CD8-positive, alpha-beta T cell (primary cell): ENCODE measurements at places on chromosomes 12 and 14.

DNA sequence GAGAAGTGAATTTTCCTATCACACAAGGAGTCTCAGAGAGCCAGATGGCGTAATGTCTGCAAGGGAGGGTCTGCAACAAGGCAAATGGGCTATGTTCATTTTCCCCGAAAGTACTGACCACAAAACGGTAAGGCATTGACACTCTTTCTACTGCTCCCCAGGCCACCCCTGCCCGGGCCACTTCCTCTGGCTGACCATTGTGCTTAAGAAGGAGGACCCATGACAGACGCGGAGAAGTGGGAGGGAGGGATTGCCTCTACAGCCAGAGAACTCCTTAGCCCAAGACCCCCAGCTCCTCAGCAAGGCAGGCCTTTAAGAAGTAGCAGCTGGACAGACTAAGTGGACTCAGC, 1.2 kb downstream of the NCKAP5L start:
- DNase-seq = peak; percentile 13

- peak; percentile 60 for DNase-seq
Observed at GRCh38 chr12:3752096-3752709, 706 bp downstream of the CRACR2A start.

DNA sequence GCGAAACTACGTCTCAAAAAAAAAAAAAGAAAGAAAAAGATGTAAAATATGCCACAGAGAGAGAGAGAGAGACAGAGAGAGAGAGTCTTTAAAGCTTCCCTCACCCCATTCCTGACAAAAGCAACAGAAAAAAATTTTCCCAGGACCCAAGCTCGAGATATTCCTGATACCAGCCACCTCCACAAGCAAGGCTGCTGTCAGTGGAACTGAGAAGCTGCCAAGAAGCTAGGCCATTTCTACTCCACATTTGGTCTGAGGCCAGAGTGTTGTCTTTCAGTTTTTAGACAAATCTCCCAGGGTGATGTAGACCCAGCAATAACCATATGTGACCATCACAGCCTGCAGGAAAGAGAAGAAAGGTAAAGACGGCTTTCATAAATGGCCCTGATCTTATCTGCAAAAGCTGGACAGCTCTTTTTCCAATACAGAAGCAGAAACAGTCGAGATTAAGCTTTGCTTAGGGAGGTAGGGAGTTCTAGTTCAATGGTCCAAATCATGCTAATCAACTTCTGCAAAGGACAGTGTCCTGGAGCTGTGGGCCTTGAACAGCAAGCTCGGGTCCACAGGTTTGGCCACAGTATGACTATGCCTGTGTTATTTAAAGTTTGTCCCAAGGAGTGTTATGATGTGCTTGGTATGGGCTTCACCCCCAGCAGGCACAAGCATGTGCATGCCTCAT, 130.3 kb upstream of the NUDT4 start:
- no peak for DNase-seq

DNA sequence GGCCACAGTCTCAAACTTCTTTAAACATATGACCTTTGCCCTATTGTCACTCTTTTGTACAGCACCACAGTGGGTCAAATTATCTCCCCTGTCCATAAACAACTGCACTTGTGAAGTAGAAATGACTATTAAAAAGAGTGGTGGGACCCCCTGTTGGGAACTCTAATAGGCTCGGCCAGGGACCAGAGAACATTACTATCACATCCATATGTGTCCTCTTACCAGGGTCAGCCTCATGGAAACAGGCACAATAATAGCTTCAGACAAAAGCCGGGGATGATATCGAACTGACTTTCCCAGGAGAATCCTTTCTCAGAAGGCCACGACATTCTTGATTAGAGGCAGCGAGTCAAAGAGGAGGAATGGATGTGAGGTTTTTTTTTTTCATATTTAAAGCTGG, 96.6 kb downstream of the NKX2-1 start:
- no peak for DNase-seq

DNA sequence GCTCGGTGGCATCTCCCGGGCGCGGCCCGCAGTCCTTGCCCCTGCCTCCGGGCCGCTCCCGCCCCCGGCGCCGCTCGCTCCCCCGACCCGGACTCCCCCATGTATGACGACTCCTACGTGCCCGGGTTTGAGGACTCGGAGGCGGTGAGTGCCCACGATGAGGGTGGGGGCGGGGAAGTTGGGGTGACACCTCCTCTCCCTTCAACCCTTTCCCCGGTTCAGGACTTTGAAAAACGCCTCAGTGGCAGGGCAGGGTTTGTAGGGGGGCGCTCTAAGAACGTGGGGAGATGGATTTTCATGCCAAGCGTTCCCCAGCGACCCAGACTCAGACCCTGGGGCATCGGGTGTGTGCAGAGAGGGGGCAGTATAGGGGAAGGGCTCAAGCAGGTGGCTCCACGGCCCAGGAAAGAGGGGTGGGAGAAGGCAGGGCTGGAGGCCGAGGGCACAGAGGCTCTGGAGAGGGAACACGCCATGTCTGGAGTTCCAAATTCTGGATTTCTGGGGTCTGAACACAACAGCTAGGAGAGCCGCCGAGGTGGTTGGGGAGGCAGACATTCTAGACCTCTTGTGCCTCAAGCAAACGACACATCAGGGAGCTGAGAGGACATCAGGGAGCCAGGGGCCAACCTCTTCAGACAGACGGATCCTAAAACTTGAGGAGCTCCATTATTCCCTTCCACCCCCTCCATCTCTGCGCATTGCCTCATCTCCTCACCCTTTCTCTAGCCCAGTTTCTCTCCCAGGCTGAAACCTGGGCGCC, 715 bp downstream of the CACNB3 start:
- peak; percentile 31 for DNase-seq

DNA sequence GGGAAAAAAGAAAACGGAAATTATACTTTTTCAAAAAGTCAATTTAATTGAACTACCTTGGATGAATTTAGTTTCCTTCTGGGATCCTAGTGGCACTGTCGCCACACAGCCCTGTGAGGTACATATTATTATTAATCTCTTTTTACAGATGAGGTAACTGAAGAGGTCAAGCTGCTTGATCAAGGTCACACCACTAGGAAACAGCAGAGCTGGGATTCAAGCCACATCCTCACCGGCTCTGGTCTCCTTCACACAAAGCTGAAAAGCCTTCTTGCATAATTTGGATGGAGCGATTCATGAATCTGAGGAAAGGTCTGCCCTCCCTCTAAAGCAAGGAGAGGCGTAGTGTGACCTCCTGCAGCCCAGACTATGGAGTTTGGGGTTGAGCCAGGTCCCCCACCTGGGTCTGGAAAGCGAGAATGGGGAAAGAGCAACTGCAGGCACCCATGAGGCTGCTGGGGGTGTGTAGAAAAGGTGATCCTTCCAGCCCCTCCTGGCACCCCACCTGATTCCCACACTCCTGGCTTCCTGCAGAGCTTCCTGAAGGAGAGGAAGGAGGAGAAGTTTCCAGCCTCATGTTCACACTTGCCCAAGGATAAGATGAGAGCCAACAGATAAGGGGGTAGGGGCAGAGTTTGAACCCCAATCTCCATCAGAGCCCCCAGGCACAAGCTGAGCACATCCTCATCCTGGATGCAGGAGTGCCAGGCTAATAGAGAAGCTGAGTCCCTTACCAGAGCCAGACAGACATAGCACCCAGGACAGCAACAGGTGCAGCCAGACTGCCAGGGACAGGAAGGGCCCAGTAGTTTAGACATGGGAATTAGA, 3.9 kb upstream of the KRT79 start:
- DNase-seq = no peak

DNA sequence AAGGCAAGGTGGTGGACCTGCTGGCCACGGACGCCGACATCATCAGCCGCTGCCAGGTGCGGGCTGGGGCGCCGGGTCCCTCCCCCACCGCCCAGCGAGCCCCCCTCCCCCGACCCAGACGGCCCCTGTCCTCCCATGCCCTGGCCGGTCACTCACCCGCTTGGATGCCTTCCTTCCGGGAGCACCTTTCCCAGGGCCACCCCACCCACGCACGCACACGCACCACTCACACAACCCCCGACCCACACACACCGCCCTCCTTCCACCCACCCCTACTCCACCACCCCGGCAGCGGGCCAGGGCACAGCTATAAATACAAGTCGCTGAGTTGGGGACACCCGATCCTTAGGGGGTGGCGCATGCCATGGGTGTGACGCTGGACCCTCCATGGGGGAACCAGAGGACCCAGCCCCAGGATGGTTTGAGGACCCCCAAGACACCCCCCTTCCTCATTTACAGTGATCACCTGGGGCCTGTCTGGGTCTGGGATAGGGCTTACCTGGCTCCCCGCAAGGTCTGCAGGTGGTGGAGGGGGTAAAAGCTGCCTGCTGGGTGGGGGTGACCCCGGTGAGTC, 465 bp downstream of the ADSS1 start:
- peak; percentile 15 for DNase-seq

DNA sequence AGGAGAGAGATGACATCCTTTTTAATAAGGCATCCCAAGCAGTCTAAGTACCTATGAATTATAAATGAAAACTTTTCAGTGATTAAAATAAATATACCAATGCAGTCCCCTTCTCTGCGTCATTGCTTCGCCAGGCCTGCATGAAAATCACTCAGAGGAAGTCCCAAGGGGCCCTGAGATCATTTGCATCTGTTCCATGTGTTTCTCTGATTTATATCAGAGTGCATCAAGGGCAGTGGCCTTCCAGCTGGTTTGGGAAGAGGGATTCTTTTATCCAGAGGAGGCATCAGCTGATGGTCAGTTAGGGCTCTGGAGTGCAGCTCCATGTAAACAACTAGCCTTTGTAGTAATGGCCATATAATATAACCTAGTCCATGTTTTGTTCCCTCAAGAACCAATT, 210.1 kb downstream of the RGS6 start:
- DNase-seq = no peak

DNA sequence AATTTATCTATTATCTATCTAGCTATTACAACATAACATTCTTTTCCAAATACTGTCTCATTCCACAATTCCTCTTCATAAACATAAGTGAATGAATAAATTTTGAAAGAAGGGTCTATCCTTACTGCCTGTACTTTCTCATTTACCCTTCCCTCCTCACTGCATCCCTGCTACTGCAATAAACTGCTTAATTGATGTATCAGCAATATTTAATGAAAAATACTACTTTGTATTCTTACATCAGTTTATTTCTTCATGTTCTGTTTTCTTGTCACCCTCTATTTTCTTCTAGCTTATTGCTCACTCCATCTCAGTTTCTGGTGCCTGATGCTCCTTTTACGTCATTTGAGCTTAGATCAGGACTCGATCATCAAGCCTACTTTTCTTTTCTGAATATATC, 695.7 kb upstream of the ATXN7L3B start:
- DNase-seq = no peak

DNA sequence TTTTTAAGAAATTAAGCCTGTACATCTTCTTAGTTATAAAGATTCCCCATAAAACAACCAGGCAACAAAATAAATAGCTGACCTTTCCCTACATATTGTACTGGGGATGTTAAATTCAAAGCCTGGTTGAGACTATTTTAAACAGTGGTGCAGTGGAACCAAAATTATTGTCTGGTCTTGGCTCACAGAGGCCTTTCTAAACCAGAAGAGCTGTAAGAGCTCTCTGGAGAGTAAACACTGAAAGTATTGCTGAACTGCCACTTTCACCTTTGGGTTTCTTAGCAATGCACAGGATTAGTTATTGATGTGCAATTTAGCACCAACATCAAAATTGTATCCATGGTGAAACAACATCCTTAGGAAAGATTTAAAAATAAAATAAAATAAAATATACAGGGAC, 20.6 kb downstream of the RACGAP1 start:
- no peak for DNase-seq
